ENCODE measurements at places on chromosomes 4 and X. TPM values are rescaled to one million over a fixed set of nuclear protein-coding genes. Genes with fewer than 3 reads are reported as not detected.

GRCh38 chrX:107272431-107272921 lies 66.1 kb downstream of the DNAAF6 start:
- peaks cover 10% of the 10 kb centered on the region for H3K27me3 ChIP-seq
- no peaks in the 10 kb centered on the region for H3K4me1 ChIP-seq
- peak; percentile 75 for DNase-seq
- peak overlapping the region; percentile 54 for H3K4me3 ChIP-seq
- no peaks in the 10 kb centered on the region for H3K36me3 ChIP-seq

GRCh38 chr4:177455561-177455970 lies 13.3 kb upstream of the AGA start:
- no peak overlapping the region for H3K4me3 ChIP-seq
- no peak for DNase-seq
- no peaks in the 10 kb centered on the region for H3K27me3 ChIP-seq
- no peak overlapping the region for H3K27ac ChIP-seq
- H3K36me3 ChIP-seq, result no peaks in the 10 kb centered on the region
- H3K4me1 ChIP-seq, result peaks cover 6% of the 10 kb centered on the region

DNA sequence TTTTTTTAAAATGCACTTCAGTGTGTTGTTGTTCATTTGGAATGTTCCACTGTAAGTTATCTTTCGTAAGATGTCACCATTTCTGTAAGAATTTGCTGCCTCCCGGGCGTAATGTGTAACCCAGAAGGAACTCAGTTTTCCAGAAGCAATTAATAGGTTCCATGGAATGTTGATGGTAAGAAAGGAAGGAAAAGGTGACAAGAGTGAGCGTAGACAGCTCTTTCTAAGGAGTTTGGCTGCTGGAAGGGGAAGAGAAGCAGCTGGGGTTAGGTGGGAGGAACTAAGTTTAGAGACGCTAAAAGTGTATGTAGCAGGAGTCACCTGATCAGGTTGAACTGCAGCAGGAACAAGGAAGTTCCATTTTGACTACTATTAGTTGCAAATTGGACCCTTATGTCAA lies 35.9 kb downstream of the PNMA5 start:
- no peaks in the 10 kb centered on the region for H3K27me3 ChIP-seq
- peak; percentile 8 for DNase-seq
- no peaks in the 10 kb centered on the region for H3K36me3 ChIP-seq

DNA sequence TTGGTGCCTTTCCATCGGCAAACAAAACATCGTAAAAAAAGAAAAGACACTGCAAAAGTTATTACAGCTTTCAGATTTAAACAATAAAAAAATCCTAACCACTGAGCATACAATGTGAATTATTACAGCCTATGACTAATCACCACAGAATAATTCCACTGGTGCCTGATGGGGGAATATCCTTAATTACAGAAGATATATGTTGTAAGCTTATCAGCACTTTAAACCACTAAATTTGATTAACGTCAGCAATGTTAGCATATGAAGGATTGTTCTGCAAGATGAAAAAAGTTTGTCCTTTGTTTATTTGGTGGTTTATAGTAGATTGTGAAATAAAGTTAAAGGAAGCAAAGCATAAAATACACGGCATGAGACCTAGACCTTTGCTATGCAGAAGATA lies 210.2 kb upstream of the ADAMTS3 start:
- DNase-seq, result no peak
- H3K36me3 ChIP-seq, result no peaks in the 10 kb centered on the region
- no peak overlapping the region for H3K27ac ChIP-seq

GRCh38 chr4:30543057-30543456 lies 177.1 kb upstream of the PCDH7 start:
- DNase-seq, result no peak
- H3K4me1 ChIP-seq, result 0 out of 2 replicates have a peak, but pooled peaks cover 4% of the 10 kb centered on the region
- H3K36me3 ChIP-seq, result no peaks in the 10 kb centered on the region
- no peak overlapping the region for H3K27ac ChIP-seq
- H3K4me3 ChIP-seq, result no peak overlapping the region
- no peaks in the 10 kb centered on the region for H3K27me3 ChIP-seq

DNA sequence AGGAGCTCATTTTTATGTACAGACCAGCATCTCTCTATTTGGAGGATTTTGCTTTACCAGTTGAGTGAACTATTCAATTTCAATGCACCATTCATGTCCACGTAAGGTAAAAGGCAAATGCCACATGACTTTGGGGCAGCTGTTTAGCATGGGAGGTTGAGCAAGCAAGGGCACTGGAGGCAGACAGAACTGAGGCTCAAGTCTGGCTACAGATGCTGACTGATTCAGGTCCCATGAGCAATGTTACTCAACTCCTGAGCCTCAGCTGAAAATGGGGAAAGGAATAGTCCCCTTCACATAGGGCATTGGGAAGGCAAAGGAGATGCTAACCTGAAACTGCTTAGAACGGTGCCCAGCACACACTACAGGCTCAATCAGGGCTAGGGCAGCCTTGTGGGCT lies 93.0 kb upstream of the MTM1 start:
- no peak overlapping the region for H3K27ac ChIP-seq
- H3K27me3 ChIP-seq, result no peaks in the 10 kb centered on the region
- no peak for DNase-seq
- no peaks in the 10 kb centered on the region for H3K36me3 ChIP-seq

The POU4F2 gene
- not detected for total RNA-seq

The YY2 gene
- 1.6 TPM for total RNA-seq

The TMPRSS11D gene
- total RNA-seq, result not detected

The PGM2 gene
- 36.6 TPM for total RNA-seq

Measured in GM23338 (cell line).